ENCODE measurements at places on chromosomes 5 and 9. TPM values are rescaled to one million over a fixed set of nuclear protein-coding genes. Genes with fewer than 3 reads are reported as not detected.

DNA sequence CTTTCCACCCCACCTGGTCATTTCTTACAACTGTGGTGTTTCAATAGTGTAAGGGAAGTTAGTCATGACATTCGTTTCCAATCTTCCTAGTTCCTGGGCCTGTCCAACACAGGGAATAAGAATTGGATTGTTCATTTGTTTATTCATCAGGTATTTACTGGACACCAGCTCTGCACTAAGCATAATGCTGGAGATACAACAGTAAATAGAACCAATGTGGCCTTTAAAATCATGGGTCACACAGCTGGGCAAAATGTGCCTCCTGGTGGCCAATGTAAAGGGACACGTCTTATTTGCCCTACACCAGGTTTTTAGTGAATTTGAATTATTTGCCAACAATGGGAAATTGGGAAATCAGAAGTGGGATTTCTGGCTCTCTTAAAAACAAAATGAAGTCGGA is 10.4 kb downstream of the ABLIM3 start:
- DNase-seq: no peak

GRCh38 chr5:106699796-106700195 is 970.9 kb downstream of the EFNA5 start:
- no peak for DNase-seq

DNA sequence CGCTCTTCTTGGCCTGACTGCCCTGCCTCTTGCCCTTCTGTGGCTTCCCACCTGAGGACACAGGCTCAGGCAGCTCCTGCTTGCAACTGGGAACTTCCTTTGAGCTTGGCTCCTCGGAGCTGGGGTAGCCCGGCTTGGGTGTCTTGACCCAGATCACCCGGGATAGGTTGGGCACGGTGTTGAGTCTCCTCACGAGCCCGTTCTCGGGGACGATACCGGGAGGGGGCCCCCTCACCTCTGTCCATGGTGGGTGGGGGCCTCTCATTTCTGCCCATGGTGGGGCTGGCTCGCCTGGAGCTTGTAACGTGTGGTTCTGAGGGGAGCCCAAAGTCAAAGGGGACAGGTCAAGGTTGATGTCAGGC is 7.8 kb upstream of the DDX41 start:
- DNase-seq: no peak

DNA sequence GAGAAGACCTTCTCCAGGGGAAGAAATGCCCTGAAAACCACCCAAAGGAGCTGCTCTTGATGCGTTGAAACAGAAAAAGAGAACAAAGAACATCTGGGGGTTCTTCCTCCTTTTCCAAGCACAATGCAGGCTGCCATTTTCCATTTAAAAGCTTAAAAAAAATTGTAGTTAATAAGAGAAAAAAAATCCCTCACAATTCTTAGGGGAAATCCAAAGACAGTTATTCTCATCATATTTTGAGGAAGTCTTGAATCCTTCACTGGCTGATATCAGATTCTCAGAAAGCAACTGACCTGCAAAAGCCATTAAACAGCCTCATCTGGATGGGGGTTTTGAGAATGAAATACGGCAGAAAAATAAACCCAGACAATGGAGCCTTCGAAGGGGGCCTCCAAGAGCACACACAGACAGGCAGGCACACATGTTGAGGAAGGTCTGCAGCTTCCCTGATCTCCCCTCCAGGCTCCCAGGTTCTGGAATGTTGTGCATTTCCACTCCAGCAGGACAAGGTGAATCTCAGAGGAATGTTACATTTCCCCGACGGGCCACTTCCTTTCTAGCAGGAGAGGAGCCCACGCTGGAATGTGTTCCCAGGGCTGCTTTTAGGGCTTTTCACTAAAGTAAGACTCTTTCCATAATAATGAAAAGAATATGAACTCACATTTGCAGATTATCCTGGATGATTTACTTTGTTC is 159.4 kb upstream of the S1PR3 start:
- no peak for DNase-seq

DNA sequence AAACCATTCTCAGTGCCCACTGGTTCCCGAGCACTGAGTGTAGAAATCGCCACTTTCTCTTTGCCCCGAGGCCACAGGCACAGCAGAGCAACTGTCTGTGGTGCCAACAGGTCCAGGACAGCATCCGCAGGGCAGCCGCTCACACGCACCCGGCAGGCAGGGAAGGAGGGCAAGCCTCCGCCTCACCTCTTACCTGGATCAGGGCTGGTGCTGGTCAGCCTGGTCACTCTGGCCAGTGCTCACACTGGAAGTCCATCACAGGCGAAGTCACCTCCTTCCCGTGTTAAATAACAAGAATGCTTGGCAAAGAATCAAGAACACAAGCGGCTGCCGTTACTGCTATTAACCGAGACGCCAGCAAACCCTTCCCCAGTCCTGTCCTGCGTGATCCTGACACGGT is 13.7 kb downstream of the DIPK1B start:
- DNase-seq: no peak

DNA sequence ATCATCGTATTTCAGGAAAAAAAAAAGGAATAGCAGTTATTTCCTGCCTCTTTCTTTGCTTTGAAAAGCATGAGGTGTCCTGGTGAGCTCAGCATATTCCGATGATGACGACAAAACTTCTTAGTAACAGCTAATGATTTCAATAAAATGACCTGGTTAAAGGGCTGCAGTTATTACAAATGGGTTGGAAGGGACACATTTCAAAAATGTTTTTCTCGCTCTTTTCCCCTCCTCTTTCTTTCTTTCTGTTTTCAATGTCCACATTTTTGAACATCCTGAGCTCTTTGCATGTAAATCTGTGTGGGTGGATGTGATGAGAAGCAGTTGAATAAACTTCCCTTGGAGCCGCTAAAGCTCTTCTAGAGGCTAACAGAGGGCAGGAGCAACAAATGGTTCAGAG is 186.8 kb upstream of the SLC27A6 start:
- no peak for DNase-seq

- DNase-seq: no peak
Measured at GRCh38 chr9:22208846-22209585, 199.9 kb upstream of the CDKN2B start.

GRCh38 chr9:71675857-71676165 is 92.5 kb downstream of the CEMIP2 start:
- no peak for DNase-seq

- DNase-seq: no peak
Measured at GRCh38 chr5:43840424-43841125, 237.6 kb downstream of the NNT start.

N4BP3 gene
- total RNA-seq: 2.3 TPM

DNA sequence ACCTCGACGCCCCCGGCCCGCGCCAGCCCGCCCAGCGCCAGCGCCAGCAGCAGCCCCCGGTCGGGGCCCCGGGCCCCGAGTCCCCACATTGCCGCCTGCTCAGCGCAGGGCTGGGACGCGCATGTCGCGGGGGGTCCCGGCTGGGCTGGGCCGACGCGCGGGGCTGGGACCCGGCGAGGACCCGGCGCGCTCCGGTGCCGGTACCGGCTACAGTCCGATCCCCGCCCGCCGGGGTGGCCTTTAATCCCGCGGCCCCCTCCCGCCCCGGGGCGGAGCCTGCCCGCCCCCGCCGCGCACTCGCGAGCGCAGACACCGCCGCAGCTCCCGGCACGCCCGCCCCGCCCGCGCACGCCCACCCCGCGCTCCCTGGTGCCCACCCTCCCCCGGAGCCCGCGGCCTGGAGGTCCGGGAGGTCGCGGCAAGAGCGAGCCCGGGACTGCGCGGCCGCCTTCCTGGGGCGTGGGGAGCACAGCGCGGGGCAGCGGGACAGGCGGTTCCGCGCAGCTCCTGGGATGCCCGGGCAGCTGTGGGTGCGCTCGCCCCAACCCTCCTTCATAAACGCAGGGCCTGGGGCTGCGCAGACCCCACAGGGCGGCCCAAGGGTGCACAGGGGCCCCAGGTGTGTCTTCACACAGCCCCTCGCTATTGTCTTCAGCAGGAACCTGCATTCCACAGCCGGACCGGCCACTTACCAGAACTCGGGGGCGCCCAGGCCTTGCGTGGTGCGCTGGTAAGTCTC is at the start of gene SLC9A3:
Gene SLC9A3 (minus strand): TSS at position 216 of the 739 bp plus-strand sequence.
- DNase-seq: no peak

DNA sequence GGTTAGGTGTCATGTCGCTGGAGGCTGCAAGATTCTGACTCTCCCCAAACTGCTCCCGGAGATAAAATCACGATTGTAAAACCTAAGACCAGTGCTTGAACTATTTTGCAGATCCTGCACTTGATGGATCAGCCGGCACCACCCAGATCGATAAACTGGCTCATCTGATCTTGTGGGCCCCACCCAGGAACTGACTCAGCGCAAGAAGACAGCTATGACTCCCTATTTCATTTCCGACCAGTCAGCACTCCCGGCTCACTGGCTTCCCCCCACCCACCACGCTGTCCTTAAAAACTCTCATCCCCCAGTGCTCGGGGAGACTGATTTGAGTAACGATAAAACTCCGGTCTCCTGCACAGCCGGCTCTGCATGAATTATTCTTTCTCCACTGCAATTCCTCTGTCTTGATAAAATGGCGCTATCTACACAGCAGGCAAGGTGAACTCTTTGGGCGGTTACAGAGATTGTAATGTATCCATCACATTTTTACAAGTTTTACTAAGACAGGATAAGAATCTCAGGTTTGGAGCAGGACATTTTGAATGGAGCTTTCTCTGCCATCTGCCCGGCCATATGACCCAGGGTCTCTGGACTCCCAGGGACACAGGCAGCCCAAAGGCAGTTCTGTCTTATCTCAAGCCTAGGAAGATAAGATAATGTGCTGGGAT is 10.6 kb upstream of the PPP1R26 start:
- no peak for DNase-seq

TRIM36 gene
- 1.3 TPM for total RNA-seq

ANKHD1 gene
- total RNA-seq: 129 TPM

DNA sequence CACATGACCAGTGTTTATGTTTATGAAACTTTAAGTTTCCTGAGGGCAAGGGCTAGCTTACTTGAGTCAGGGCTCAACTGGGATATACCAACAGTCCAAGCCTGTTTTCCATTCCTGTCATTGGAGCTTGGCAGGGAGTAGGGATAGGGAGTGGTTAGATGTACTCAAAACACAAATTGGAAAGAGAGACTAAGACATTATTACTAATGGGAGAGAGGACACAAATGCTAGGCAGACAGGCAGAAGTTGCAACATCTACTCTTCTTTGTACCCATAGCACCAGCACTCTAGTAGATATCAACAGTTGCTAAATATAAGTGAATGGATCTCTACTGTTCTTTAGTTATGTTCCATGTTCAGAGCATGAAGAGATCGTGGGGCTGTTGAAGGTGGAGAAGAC is 62.8 kb downstream of the NPR3 start:
- no peak for DNase-seq

GRCh38 chr9:85156652-85157051 is 487.1 kb downstream of the NTRK2 start:
- no peak for DNase-seq

- no peak for DNase-seq
Measured at GRCh38 chr5:102799017-102799416, 43.9 kb downstream of the PAM start.

- DNase-seq: no peak
Measured at GRCh38 chr9:86061972-86062739, 37.2 kb downstream of the GOLM1 start.

- no peak for DNase-seq
Measured at GRCh38 chr5:15124871-15125568, 253.4 kb upstream of the ANKH start.

DNA sequence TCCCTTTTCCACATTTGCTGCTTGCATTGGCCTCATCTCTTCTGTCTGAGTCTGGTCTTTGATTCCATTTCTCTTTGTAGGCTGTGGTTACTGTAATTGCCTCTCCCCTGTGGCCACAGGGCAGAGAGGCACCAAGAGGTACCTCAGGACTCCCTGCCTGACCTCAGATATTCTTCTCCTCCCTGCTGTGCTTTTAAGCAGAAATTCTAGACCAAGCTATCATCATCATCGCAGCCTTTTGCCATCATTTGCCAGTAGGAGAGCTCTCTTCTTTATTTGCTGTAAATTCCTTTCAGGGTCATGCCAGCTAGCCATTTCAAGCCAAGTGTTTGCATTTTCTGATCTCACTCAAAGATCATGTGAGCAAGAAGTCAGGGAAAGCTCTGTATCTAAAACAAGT is 369.6 kb downstream of the ICE1 start:
- no peak for DNase-seq

MARCOL gene
- total RNA-seq: not detected

DNA sequence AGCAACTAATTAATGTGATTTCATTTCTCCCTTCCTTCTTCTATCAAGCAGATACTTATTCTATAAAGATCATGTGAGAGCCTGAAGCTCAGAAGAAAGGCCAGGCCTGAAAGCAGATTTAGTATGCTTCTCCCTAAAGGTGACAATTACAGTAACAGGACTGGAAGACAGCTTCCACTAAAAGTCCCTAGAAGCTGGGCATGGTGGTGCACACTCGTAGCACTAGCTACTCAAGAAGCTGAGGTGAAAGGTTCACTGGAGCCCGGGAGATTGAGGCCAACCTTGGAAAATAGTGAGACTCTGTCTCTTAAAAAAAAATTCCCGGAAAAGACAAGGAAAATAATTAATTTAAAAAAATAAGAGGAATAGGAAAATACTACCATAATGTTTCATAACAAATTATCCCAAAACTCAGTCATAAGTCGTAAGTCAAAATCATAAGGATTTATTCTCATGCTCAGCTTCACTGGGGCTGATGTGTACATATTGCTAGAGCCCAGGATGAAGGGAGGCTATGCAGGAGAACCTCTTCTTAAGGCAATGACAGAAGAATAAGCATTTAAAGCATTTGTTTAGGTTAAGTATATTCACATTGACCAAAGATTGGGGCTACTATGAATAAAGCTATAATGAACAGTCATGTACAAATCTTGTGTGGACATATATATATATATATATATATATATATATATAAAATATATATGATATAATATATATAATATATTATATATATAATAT is 210.8 kb upstream of the SMARCA2 start:
- DNase-seq: no peak

PRUNE2 gene
- 3.5 TPM for total RNA-seq

DNA sequence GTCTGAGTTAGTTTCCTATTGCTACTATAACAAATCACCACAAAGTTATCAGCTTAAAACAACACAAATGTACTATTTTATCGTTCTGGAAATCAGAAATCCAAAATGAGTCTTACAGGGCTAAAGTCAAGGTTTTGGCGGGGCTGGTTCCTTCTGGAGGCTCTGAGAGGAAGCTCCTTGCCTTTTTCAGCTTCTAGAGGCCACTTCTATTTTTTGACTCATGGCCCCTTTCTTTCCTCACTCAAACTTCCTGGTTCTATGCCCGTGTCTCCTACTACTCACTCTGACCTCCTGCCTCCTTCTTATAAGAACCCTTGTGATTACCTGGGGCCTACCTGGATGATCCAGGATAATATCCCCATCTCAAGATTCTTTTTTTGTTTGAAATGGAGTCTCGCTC is 48.2 kb downstream of the GABBR2 start:
- no peak for DNase-seq

- DNase-seq: no peak
Measured at GRCh38 chr5:33306758-33307157, 134.0 kb upstream of the TARS1 start.

- no peak for DNase-seq
Measured at GRCh38 chr5:135439231-135440205, 7.6 kb downstream of the DCANP1 start.

- no peak for DNase-seq
Measured at GRCh38 chr5:55731848-55732247, 6.0 kb upstream of the DDX4 start.

- no peak for DNase-seq
Measured at GRCh38 chr9:85276741-85277140, 465.0 kb downstream of the AGTPBP1 start.

TIMD4 gene
- not detected for total RNA-seq

ARL14EPL gene
- 0.25 TPM for total RNA-seq
